NCI-H2107 (cell line): ENCODE measurements at places on chromosomes 4 and X.

DNA sequence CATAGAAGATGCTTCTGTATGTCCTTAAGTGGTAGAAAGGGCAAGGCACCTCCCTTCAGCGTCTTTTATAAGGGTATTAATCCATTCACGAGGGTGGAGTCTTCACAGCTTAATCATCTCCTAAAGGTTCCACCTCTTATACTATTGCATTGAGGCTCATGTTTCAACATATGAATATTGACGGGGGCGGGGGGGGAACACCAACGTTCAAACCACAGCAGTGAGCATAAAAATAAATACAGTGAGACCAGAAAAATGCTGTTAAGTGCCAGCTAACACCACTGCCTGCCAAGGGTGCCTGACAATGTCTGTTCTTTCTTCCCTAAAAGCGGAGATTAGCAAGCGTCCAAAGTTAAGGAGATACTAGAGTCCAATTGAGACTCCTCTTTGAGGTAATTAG lies 323.3 kb downstream of the STK32B start:
- DNase-seq: no peak

- no peak for DNase-seq
These were observed 1115.3 kb upstream of the IGFBP7 start for GRCh38 chr4:58225460-58225859.

- DNase-seq: no peak
These were observed 166.5 kb downstream of the DHRSX start for GRCh38 chrX:2334237-2334636.

- DNase-seq: peak; percentile 12
These were observed 4.5 kb downstream of the CASP3 start for GRCh38 chr4:184644553-184645307.

- DNase-seq: no peak
These were observed 497.2 kb downstream of the RAPGEF2 start for GRCh38 chr4:159600061-159600460.

GRCh38 chrX:53188763-53189162 lies 36.2 kb downstream of the KDM5C start:
- DNase-seq: no peak

GRCh38 chr4:140806163-140806562 lies 50.0 kb upstream of the TBC1D9 start:
- no peak for DNase-seq
